ENCODE measurements at places on chromosomes 5 and 9.

- ATAC-seq, result no peak
Observed at GRCh38 chr5:180206993-180207392, 2.0 kb downstream of the RASGEF1C start.

DNA sequence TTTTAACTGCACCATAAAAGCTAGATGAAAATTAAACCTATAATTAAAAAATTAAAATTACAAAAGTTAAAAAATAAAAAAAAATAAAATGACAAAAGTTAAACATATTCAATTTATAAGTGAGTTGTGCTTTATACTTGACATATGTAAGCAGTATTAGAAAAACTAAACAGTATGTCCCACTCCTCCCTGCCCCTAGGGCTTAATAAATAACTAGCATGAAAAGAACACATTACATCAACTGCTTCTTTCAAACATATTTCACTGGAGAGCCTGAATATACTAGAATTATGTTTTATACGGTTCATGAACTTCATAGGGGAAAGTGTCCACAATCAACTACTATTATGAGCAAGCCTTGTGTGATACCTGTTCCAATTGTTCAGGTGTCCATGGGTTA lies 47.6 kb downstream of the ECPAS start:
- ATAC-seq, result no peak

DNA sequence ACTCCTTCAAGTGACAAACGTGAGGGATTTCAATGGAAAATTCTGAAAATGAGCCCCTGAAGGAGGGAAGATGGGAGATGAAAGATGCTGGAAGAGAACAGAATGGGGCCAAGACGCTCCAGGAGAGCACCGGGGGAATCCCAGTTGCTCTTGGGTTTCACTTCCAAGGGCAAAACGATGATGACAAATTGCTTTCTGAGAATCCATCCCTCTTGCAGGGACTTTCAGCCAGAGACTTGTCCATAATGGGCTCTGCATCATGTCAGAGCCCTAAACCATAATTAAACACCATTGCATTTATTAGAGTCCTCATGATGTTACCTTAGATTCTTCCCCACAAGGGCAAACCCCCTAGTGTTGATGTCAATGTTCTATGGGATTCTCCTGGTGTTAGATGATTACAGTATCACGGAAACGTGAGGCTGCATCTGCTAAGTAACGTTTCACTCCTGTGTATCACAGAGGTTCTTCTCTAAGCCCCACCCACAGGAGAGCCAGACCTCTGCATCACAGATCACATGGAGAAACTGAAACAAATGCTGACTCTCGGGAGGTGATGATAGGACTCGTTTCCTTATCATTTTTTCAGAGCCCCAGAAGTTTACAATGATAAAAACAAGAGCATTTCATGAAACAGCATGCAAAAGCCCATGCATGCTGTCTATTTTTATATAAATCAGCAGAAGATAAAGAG lies 114.4 kb downstream of the TENT4A start:
- ATAC-seq, result peak; percentile 60

- no peak for ATAC-seq
Observed at GRCh38 chr9:115415450-115415849, 297.5 kb upstream of the TNC start.

GRCh38 chr9:104907278-104907951 lies 20.5 kb downstream of the ABCA1 start:
- no peak for ATAC-seq

GRCh38 chr9:71326360-71326759 lies 204.9 kb upstream of the TRPM3 start:
- no peak for ATAC-seq

- no peak for ATAC-seq
Observed at GRCh38 chr9:87216036-87216435, 268.7 kb upstream of the GAS1 start.

DNA sequence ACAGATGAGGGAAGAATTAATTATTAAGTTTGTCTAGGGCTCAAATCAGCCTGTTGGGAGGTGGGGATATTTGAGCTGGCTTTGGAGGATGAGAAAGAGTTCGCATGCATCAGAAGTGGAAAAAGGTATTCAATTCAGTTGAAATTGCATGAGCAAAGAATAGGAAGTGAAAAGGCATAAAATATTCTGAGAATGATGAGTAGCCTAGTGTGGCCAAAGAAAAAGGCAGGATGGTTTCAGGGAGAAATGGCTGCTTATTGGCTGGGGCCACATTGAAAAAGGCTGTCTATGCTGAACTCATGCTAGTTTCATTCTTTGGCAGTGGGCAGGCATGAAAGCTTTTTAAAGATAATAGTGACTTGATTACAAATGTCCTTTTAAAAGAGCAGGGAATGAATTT lies 235.4 kb upstream of the RIOK2 start:
- ATAC-seq, result peak; percentile 57

DNA sequence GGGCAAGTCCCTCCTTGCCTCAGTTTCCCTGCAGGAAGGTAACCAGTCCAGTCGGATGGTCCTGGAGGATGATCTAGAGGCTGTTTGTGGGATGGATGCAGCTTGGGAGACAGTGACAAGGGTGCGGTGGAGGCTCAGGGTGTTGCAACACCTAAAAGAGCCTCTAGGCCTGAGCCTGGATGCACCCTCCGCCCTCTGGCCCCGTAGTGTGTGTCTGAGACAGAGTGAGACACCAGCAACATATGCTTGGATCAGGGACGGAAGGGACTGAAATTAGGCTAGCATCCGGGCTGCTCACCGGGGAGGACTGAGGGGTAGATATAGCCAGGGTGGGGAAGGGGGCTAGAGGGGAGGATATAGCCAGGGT lies 1.1 kb downstream of the CRAT start:
- ATAC-seq, result no peak

- ATAC-seq, result no peak
Observed at GRCh38 chr5:7576023-7576715, 180.2 kb downstream of the ADCY2 start.

DNA sequence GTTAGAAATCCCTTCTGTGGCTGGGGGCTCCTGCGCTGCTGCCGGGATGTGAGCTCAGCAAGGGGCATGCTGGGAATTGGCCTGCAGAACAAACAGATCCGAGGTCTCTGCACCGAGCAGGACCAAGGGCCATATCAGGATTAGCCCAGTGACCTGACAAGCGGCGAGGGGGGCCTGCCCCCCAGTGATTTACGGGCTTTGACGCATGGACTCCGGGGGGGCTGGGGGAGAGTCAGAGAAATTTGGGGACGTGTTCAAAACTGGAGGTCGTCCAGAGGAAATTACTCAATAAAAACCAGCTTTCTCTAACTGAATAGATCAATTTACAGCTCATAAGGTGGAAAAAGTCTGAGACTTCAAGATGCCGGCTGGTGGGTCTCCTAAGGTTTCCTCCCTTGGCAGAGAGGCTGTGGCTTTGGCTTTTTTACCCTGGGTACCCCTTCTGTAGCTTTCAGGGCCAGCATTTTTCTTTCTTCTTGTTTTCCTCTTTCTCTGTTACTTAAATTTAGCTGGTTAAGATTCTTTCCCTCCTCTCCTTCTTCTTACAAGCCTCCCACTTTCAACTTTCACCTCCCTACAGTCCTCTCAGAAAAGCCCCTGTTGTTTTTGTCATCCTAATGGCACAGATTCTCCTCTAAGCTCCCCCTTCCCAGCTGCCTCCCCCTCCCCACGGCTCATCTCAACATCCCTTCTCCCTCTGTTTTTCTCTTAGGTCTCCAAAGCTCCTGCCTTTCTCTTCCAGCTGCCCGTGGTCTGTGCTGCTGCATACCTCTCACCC lies 551.0 kb downstream of the CCDC171 start:
- ATAC-seq, result no peak

GRCh38 chr9:80789831-80790230 lies 899.5 kb downstream of the TLE1 start:
- no peak for ATAC-seq

GRCh38 chr5:72036951-72037350 lies 70.3 kb upstream of the MAP1B start:
- no peak for ATAC-seq

GRCh38 chr9:105138306-105138801 lies 106.1 kb upstream of the SLC44A1 start:
- no peak for ATAC-seq

GRCh38 chr9:132773764-132774339 lies 103.6 kb downstream of the GTF3C4 start:
- no peak for ATAC-seq

- no peak for ATAC-seq
Observed at GRCh38 chr5:83777856-83778255, 57.2 kb upstream of the HAPLN1 start.

DNA sequence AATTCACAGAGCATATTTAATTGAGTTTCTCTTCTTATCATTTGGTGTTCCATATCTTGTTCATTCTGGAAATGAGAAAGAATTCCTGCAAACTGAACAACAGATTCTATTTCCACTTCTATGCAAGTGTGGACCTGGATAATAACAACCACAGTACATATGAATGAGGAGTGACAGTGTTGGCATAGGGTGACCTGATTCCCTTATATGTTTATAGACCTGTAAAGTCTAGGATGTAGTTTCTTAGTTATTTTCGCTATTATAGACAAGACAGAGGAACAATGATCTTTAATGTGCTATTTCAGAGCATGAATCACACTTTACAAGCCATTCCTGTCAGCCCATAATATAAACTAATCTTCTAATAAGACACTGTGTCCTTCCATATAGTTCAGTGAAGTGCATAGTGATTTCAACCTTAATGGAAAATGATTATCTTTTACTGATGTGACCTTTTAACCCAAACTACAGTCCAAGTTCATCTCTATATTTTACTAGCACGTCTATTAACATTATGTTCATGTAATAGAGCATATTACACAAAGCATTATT lies 88.2 kb upstream of the FAM174A start:
- ATAC-seq, result no peak

DNA sequence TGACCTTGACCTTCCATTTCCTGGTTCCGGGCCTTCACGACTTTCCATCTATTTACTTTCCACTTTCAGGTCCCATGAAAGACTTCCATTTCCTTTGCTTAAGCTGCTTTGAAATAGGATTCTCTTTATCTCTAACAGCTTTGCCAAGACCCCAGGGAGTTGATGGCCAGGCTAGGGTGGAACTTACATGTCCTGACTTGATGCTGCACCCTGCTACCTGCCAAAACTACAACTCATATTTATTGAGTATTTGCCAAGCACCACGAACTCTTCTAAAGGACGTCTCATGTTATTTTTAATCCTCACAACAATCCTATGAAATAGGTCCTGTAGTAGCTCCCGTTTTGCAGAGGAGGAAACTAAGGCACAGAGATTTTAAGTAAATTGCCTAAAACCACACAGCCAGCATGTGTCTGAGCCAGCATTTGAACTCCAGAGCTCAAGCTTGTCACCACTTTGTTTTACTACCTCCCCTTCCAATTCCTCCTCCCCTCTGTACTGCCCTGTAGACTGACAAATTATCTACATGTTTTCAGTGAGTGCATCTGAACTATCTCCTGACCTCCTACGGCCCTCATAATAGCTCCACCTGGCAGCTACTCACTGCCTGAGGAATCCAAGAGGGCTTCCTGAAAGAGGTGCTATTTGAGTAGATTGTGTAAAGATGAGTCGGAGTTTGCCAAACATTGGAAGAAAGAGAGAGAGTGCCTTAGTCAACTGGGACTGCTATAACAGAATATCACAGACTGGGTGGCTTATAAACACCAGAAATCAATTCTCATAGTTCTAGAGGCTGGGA lies 38.4 kb upstream of the SMIM23 start:
- no peak for ATAC-seq

DNA sequence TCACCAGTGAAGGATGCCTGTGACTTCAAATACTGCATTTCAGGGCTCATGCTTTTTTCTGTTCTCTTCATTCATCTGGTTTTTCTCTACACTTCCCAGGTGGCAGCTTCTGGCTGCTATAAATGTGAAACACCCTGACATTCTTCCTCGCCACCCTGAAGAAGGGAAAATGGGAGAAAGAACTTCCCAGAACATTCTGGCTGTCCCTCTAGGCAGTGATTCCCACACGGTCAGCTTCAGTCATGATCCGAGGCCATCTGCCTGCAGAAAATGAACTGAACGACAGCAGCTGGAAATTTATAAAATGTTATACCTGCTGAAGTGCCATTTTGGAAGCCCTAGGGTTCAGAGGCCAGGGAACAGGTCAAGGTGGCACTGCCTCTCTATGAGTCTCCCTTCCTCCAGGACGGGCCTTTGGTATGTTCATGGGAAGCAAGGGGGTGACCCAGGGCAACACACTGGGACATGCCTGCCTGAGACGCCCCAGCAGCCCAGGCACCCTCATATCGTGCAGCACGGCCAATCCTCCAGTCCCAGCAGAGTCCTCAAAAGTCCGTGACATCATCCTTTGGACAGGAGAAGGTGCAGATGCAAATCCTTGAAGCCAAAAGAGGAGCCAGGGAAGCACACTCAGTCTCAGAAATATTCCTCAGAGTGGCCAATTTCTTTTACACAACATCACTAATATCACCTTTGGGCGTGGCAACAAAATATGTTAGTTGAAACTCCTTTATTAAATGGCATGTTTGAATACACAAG lies 107.1 kb downstream of the SEMA5A start:
- no peak for ATAC-seq

- ATAC-seq, result no peak
Observed at GRCh38 chr5:102583276-102584124, 84.7 kb upstream of the SLCO6A1 start.

DNA sequence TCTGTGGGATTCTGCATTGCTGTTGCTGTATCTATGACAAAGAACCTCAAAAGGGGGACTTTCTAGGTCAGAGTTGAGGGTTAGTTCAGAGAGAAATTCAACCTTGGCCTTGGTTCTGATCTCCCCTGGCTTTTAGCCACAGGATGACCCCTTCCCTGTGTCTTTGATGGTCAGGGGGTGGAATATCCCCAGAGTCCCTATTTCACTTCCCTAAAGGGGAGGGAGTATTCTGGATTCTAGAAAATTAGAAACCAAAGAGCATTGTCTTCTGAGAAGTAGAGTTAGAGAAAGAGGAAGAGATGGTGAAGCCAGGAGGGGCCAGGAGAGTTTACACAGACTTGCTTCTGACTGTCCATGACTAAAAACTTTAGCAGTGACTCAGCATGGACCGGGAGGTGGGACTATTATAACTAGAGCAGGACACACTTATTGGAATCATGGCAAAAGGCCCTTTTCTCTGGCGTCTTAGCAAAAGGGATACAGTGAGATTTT lies 56.2 kb upstream of the LPAR1 start:
- no peak for ATAC-seq
